ENCODE measurements at places on chromosomes 3 and 15.

GRCh38 chr15:86044981-86045380, 34.7 kb upstream of the AGBL1 start:
- no peak for DNase-seq

DNA sequence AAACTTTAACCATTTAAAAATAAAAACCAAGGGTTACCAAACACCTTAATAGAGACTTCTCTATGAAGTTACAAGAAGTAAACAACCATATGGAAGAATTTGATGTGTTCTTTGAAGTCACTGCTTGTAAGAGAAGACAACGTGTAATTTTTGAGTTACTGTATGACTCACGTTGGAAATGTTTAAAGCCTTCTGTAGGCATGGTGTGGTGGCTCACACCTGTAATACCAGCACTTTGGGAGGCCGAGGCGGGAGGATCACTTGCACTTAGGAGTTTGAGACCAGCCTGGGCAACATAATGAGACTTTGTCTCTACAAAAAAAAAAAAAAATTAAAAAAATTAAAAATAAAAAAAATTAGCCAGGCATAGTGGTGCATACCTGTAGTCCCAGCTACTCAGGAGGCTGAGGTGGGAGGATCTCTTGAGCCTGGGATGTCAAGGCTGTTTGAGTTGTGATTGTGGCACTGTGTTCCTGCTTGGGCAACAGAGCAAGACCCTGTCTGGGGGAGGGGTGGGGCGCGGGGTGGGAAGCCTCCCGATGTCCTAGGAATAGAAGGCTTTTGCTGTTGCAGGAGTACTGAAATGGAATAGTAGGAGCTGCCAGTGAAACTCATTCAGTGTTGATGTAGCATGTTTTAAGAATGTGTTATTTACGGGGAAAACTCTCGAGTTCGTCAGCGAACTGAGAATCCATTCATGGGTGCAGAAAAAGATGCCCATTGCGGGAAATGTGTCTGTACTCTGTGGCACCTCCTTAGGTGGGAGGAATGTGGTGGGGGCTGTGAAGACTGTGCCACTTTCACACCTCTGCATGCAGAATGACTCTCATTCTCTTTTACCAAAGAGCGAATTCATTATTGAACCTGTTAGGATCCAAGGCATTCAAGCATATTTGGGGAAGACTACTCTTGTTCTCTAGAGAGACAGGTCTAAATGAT, 134.2 kb downstream of the FNDC3B start:
- DNase-seq: no peak

DNA sequence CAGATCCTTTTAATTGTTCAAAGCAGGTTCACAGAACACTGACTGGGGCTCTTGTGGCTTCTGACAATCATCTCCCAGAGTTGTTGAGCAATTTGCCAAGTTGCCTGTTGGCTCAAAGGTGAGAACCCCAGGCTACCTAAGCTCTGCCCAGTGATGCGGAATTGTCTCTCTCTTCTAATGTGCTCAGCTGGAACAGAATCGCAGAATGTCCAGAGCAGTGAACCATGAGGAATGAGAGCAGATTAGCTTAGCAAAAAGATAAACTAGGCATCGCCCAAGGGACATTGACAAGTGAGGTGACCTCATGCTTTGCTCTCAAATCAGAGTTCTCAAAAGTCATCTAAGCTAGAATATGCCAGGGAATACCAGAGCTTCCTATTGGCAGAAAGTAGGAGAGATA, 148.1 kb downstream of the WDR76 start:
- DNase-seq: no peak

DNA sequence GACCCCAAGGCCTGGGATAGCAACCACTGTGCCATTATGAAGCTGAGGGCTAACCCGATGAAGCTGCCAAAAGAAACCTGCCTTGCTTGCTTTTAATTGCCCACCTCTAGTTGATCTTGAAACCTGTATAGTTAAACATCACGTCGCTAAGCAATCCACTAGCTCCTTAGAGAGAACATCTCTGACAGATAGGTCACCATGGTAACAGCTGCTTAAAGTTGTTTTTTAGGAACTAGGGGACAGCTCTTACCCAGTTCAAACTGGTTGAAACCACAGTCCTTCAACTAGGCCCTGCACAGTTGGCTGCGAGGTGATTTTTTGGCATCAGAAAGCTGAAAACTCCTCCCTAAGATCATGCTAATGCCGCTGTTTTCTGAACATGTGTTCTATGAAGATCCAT, 135.7 kb downstream of the EBLN2 start:
- no peak for DNase-seq

GRCh38 chr3:170695486-170696064, 109.7 kb upstream of the SLC7A14 start:
- no peak for DNase-seq

GRCh38 chr3:42492508-42493080, 9.8 kb upstream of the VIPR1 start:
- no peak for DNase-seq

DNA sequence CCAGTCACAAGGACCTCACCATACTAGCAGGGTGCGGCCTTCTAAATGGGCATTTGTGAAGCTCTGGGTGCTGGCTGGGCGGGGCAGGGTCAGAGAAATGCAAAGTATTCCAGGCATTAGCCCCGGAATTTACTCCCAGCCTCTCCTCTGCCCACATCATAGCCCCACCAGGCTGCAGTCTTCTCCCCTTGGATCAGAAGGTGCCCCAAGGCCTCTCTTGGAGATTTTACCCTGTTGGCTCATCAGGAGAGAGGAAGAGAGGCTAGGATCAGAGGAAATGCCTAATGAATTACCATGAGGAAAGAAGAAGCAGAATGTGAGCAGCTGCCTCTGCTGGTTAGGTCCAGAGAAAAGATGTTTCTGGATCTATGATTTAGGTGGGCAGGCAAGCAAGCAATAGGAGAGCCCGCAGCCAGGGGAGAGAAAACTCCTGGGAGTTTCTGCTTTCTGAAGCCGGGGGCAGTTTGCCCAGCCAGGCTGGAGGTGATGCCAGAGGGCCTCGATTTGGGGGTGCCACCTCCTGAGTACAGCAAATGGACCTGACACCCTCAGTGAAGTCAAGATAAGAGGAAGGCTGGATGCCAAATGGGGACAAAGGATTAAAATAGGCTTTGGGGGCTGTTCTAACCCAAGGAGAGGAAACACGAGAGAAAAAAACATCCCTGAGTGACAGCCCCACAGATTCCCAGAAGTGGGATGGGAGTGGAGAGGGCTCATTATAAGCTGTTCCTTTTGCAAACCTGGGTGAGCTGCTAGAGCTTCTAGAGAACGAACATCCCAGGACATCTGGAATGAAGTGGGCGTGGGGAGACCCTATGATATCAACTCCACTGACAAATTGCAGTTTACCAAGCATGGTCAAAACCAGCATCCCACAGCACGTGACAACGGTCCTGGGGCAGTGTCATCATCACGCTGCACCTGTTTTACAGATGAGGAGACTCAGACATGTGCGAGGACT, 65.4 kb downstream of the BDH1 start:
- DNase-seq: peak; percentile 97

- DNase-seq: no peak
Observed at GRCh38 chr3:15040844-15041243, 24.3 kb downstream of the MRPS25 start.

- DNase-seq: peak; percentile 51
Observed at GRCh38 chr15:35305031-35305550, 220.0 kb upstream of the NANOGP8 start.

GRCh38 chr15:80891006-80891405, 98.6 kb downstream of the MESD start:
- peak; percentile 39 for DNase-seq

- peak; percentile 56 for DNase-seq
Observed at GRCh38 chr3:19891740-19892139, 42.3 kb downstream of the EFHB start.

DNA sequence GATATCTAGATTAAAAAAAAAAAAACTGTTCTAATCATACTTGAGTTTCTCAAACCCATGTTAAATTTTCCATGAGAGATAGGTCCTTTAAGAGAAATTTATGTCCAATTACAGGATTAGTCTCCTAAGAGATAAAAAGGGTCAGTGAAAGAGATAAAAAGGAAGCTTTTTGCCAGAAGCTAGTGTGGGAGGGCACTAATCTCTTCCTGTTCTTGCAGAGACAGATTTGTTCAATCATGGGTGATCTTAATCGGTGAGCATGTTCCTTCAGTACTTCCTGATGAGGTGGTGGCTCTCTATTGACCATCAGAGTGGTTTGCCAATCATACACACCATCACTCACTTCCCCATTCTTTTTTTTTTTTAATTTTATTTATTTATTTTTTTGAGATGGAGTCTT, 16.9 kb upstream of the LPP start:
- no peak for DNase-seq

DNA sequence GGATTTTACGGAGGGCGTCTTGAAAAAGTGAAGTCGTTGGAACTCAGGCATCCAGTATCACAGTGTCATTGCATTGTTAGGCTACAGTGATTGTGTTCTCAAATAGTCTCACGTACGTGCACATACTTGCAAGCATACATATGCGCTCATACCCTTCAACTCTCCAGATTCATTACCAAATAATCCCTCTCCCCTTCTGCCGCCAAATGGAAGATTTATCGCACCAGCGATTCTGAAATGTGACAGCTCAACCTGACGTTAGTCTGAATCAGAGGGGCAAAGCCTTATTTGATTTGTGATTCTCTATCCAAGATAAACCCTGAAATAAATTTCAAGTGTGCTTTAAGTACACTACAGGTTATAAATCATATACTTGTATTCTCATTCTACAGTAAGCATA, 119.4 kb downstream of the GADL1 start:
- DNase-seq: no peak

GRCh38 chr15:70302360-70302759, 204.6 kb upstream of the TLE3 start:
- no peak for DNase-seq

DNA sequence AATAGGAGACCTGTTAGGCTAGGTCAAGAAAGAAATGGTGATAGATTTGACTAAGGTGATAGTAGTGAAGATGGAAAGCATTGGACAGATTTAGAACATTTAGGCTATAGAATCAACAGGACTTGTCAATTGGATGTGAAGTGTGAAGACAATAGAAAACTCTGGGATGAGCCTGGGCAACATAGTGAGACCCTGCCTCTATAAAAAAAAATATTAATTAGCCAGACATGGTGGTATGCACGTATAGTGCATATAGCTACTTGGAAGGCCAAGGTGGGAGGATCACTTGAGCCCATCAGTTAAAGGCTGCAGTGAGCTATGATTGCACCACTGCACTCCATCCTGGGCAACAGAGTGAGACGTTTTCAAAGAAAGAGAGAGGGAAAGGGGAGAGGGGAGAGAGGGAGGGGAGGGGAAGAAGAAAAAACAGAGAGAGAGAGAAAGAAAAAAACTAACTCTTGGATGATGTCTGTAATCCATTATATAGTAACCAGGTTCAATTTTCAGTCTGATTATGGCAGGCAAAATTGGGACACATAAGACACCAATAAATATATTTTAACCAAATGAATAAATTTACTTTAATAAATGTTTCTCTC, 9.6 kb downstream of the SENP8 start:
- DNase-seq: no peak

DNA sequence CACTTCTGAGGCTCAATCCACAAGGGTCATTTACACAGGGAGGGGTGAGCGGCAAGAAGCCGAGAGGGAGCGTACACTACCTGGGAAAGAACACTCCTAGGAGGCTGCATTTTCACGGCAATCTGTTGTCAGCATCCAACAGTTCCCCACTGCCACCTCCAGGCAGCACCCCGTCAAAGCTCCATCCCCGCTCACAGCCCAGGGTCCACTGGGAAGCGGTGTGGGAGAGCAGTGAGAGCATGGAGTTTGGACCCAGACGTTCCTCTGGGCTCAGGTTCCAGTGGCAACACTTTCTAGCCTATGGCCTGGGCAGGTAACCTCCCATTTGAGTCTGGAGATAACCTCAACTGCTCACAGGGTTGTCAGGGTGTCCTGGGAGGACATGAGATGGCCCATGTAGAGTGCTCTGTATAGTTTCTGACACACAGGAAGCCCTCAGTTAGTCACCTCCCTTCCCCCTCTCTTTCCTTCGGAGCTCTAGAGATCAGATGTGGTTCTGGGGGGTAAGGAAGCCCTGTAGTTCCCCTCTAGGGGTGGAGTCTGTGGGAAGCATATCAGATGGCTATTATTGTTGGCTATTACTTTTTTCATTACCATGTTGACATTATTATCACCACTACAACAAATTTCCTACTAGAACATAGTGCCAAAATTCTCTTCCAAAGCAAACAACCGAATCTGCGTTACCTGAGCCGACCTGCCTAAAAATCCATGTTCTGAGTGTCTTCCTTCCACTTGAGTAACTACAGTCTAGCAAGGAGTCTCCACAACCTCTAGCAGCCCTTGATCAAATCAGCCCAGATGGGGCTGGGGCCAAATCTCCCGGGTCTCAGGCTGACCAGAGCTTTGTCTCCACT, 29.1 kb downstream of the RUVBL1 start:
- DNase-seq: peak; percentile 64

- DNase-seq: peak; percentile 23
Observed at GRCh38 chr3:69326855-69327300, 59.0 kb downstream of the FRMD4B start.

GRCh38 chr3:46215810-46216414, 7.8 kb upstream of the CCR1 start:
- peak; percentile 44 for DNase-seq

GRCh38 chr15:95446854-95447253, 883.6 kb upstream of the NR2F2 start:
- peak; percentile 32 for DNase-seq

DNA sequence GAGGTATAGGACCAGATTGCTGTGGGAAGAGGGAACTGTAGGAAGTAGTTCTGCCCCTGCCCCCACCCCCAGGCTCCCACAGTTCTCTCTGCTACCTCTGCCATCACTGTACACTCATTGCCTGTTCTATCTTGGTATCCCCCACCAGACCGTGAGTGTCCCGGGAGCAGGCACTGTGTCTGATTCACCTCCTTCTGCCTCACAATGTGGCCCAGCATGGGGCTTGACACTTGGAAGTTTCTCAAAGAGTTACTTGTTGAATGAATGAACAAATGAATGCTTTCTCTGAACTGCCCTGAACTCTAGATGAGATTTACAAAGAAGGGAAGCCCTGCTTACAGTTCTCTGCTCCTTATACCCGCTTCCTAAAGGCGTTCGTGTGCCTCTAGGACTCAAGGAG, 27.1 kb upstream of the PIK3CB start:
- peak; percentile 67 for DNase-seq

DNA sequence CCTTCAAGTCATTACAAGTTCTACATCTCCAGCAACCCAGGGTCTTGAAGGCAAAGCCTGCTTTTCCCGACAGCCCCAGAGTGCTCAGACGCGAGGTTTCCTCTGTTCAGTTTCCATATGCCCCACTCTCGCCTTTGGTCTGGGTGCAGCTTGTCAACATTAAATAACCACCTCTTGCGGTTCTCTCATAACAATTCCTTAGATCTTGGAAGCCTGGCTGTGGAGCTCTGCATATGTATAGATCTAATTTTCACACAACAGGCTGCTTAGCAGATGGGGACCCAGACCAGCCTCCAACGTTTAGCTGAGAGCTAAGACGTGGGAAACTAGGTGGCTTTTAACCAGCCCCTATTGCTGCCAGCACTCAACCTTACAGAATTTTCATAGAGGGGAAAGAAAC, 295.5 kb downstream of the RPLP1 start:
- no peak for DNase-seq

- no peak for DNase-seq
Observed at GRCh38 chr3:114351123-114351821, 57.4 kb downstream of the TIGIT start.
